ENCODE measurements at places on chromosomes 12 and 14. TPM values are rescaled to one million over a fixed set of nuclear protein-coding genes. Genes with fewer than 3 reads are reported as not detected.

ERH gene
- 290 TPM for total RNA-seq

FOXG1 gene
- not detected for total RNA-seq

SERPINA6 gene
- not detected for total RNA-seq

SRSF9 gene
- 199 TPM for total RNA-seq

RASSF9 gene
- not detected for total RNA-seq

TAS2R50 gene
- 0.95 TPM for total RNA-seq

CMKLR1 gene
- total RNA-seq, result not detected

FLRT2 gene
- not detected for total RNA-seq

GPRC5D gene
- not detected for total RNA-seq

HNRNPA1 gene
- total RNA-seq, result 1,520 TPM

TAS2R20 gene
- 2.2 TPM for total RNA-seq

PTPRQ gene
- total RNA-seq, result not detected

IKZF4 gene
- 20.7 TPM for total RNA-seq

OR6C2 gene
- total RNA-seq, result not detected

CLEC4A gene
- total RNA-seq, result 0.34 TPM

SYCP3 gene
- 1.7 TPM for total RNA-seq

KCNK13 gene
- total RNA-seq, result 0.13 TPM
